ENCODE measurements at places on chromosomes 2 and 18. TPM values are rescaled to one million over a fixed set of nuclear protein-coding genes. Genes with fewer than 3 reads are reported as not detected.

GRCh38 chr2:27381577-27382181 is 1.1 kb upstream of the ZNF513 start:
- DNase-seq: no peak

DNA sequence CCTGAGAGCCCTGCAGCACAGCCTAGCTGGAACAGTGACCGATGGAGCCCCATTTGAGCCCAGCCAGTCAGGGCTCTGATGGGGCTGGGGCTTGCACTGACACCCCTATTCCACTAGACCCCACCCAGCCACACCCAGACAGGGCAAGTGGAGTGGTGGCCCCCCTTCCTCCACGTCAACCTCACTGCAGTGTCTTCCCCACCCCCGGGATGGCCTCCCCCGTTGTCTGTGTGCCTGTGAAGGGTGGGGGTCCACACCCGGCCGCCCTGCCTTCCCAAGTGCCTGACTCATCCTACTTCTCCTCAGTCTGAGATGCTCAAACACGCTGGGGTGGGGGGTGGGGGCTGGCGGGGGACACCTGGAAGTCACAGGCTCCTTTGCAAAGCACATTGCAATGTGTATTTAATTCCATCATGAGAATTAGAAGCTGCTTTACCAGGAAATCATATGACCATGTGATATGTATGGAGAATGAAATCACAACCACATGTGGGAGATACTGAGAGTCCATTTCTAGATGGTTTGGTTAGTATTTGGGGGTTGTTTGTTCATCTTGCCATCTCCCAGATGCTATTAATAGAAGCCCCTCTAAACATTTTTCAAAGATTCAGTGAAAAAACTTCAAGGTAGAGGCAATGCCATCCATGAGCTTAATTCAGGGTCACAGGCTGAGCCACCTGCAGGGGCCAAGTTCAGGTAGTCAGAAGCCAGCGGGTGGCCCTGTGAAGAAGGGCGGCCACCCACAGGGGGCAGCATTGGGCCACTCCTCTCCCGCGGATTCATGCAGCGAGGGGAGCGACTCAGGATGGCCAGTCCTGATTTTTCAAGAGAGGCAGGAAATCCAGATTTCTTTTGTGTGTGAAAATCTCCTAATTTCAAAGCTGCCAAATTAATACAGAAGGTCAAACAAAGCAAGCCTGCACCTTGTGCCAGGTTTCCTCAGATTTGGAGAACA is 22.7 kb upstream of the GMPPA start:
- DNase-seq: peak; percentile 89

Gene IAH1
- 76.0 TPM for total RNA-seq

DNA sequence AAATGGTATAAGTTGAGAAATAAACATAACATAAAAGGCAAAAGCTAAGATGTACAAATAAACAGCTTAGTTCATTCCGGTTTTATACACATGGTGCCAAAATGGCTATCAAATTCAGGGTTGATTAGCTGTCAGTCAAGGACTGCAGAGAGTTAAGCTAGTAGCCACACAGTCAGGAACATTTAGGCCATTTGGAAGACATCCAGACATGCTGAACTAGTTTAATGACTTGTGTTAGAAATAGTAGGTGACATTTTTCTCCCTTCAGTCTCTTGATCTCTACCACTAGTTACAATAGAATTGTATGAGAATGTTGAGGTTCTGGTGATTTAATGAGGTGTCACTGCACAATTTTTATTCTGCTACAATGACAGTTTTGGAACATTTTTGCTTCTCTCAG is 394.4 kb upstream of the SPHKAP start:
- no peak for DNase-seq

Gene EHBP1
- 108 TPM for total RNA-seq

Gene CDK5R2
- total RNA-seq: 2.9 TPM

DNA sequence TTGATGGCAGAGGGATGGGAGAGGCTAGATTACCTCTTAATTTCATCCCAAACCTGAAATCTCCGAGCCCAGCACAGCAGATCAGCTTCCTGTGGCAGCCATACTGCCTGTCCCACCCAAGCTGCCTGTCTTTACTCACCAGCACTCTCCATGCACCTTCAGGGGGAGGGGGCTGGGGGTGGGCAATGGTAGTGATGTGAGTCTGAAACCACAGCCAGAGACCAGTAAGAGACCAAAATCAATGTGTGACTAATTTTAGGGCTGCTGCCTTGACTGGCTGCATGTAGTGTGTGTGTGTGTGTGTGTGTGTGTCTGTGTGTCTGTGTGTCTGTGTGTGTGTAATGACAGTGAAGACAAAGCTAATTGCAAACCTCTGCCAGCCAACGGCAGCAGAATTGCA is 11.7 kb upstream of the TEX261 start:
- DNase-seq: no peak

DNA sequence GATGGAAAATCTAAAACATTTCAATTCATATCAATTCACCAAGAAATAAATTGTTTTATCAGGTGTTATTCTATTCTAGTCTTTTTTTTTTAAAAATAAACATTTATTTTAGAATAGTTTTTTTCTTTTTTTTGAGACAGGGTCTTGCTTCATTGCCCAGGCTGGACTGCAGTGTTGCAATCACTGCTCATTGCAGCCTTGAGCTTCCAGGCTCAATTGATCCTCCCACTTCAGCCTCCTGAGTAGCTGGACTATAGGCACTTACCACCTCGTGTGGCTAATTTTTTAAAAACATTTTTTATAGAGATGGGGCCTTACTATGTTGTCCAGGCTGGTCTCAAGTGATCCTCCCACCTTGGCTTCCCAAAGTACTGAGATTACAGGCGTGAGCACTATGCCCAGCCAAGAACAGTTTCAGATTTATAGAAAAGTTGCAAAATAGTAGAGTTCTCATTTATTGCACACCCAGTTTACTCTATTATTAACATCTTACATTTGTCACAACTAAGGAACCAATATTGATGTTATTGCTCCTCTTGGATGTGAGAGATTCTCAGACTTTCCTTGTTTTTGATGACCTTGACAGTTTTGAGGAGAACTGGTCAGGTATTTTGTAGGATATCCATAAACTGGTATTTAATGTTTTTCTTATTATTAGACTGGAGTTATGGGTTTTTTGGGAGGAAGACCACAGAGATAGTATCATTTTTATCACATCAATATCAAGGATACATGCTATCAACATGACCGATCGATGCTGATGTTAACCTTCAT is 29.9 kb downstream of the PDE6D start:
- DNase-seq: no peak

DNA sequence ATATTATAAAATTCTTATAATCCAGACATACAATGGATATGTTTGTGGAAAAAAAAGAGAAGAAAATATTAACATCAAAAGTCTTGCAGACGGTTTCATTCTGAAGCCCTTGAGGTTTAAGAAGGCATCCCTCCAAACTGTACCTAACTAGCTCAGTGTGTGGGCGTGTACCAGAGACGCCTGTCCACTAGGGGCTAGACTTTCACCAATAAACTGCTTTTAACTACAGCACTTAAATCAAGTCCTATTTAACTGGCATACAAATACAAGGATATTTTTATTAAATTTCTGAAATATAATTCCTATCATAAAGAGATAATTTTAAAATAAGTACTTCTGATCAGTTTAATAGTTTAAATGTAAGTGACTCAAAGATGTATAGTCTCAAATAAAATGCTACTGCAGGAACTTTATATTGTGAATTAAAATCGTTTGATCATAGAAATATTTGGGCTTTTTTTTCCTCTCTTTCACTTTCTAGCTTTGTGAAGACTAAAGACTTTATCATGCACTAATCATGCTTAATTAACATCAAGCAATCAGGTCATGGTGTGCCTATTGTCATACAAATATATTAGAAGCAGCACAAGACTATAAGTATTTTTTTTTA is 437.7 kb downstream of the SATB2 start:
- peak; percentile 59 for DNase-seq

Gene CCBE1
- total RNA-seq: 1.9 TPM

Gene ZAP70
- total RNA-seq: 0.40 TPM

- DNase-seq: no peak
Measured at GRCh38 chr18:49041435-49042245, 90.9 kb upstream of the SMAD7 start.

GRCh38 chr2:67878743-67879142 is 184.1 kb downstream of the C1D start:
- DNase-seq: no peak

DNA sequence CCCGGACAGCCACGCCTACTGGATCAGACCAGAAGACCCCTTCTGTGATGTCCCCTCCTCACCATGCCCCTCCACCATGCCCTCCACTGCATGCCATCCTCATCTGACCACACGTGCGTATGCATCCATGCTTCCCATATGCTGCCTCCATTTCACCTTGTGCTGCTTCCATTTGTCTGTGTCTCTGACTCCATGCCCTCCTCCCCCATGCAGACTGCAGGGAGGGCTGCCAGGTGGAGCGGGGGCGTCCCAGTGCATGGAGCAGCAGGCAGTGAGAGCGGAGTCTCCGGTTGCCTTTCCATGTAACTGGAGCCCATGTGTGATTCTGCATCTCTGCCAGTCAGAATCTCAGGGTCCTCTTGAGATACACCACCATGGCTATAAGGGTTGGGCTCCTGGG is 52.6 kb downstream of the COA5 start:
- DNase-seq: no peak

DNA sequence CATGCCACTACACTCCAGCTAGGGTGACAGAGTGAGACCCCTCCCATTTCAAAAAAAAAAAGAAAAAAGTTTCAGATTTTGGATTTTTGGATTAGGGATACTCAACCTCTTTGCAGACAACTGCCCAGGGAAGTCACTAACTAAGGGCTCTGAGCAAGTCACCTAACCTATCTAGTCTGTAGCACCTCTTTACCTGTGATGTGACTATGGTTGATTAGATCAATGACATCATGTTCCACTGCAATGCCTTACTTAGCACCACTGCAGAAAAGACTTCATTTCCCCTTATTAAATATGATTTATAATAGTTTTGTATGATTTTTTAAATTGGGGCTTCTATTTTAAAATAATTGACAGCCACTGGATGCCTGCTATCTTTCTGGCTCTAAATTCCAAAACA is 41.2 kb downstream of the CUL3 start:
- DNase-seq: no peak

- DNase-seq: no peak
Measured at GRCh38 chr2:123514613-123515207, 510.4 kb upstream of the CNTNAP5 start.

Gene EFEMP1
- 75.2 TPM for total RNA-seq

DNA sequence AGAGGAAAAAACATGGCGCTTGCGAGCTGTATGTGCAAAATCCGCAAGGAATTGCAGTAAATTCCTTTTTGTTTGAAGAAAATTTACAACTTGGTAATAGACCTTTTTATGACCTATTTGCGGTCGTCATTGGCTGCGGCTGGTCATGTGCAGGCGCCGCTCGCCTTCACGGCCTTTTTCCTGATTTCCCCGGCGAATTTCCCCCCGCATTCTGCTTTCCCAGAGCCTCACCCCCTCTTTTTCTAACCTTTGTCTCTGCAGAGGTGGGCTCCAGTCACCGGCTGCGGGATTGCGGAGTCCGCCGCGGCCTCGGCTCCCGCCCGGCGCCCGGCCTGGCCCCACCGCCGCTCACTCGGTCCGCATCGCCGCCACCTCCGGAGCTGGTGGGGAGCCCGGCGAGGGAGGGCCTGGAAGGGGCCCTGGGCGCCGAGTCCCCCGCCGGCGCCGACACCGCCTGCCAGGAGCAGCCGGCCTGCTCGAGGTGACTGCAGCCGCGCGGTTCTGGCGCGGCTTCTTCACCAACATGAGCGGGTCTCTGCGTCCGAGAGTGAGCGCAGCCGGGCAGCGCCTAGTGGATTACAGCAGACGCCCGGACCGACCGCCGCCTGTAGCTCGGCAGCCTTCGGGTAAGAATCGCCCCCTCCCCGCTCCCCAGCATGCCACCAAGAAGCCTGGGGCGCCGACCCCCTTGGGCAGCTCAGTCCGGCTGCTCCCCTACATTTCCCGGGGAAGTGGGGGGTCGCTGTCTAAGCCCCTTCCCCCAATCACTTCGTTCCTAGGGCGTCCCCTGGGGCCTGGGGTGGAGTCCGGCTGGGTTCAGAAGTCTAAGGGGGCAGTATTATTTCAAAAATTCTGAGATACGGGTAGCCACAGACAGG is 7.1 kb downstream of the HOXD8 start:
- DNase-seq: no peak

GRCh38 chr2:66461664-66462500 is 27.0 kb downstream of the MEIS1 start:
- DNase-seq: no peak

DNA sequence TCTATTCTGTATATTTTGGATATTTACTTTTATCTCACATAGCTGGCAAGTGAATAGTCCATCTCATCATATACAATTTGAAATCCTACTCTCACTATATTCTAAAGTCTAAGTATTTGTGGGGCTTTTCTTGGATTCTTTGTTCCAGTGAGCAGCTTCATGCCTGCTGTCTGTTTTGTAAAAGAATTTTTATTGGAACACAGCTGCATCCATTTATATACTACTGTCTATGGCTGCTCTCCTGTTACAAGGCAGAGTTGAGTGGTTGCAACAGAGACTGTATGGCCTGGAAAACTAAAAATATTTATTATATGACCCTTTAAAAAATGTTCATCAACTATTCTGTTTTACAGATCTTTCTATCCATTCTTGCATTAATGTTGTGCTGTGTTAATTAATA is 193.3 kb upstream of the KLHL14 start:
- DNase-seq: no peak

- DNase-seq: no peak
Measured at GRCh38 chr2:181317511-181317910, 139.7 kb upstream of the ITGA4 start.

DNA sequence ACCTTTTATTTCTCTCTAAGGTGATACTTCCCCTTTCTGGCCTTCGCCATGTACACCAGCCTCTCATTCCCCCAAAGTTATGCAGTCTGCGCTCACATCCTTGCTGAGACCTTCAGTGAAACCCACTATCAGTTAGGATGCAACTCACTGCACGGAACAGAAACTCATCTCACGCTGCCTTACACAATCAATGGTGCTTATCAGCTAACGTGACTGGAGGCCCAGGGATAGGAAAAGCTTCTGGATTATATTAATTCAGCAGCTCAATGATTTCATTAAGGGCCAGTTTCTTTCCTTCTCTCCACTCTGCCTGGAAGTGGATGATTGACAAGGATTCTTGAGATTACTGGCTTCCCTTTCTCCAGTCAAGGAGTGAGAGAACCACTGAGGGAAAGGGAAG is 44.8 kb downstream of the CDH2 start:
- DNase-seq: no peak

GRCh38 chr2:230327418-230328154 is 593 bp downstream of the SP140L start:
- DNase-seq: no peak

- no peak for DNase-seq
Measured at GRCh38 chr2:229363185-229363814, 92.2 kb upstream of the PID1 start.
